ENCODE measurements at places on chromosomes 5 and 9.

GRCh38 chr5:91189480-91190313 is 193.4 kb downstream of the ARRDC3 start:
- DNase-seq, result no peak

GRCh38 chr5:115838885-115839518 is 2.4 kb downstream of the ATG12 start:
- no peak for DNase-seq

GRCh38 chr9:116937361-116937760 is 250.3 kb downstream of the TRIM32 start:
- DNase-seq, result no peak

GRCh38 chr9:87834357-87834756 is 48.3 kb upstream of the SPATA31E1 start:
- DNase-seq, result no peak

- DNase-seq, result no peak
Measured at GRCh38 chr9:35518981-35519679, 29.2 kb downstream of the RUSC2 start.

DNA sequence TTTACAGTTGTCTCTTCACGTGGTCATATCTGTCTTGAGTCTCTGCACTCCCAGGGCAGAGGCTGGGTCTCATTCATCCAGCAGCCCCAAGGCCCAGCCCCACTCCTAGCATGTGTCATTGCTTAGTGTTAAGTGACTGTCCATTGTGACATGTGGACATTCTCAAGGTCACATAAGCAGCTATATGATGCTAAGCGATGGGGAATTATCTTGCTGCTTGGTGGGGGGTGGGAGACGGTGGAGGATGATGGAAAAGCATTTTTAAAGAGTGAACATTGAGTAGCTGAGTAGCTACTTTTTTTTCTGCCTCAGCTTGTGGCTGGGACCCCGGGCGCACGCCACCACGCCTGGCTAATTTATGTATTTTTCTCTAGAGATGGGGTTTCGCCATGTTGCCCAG is at the start of gene C9orf153:
Gene C9orf153, minus strand, starts transcription at position 101 of the 400 bp plus-strand sequence. CDS start 30,054 bp downstream, outside the sequence.
- DNase-seq, result no peak

- no peak for DNase-seq
Measured at GRCh38 chr9:20054734-20055133, 265.9 kb upstream of the SLC24A2 start.

DNA sequence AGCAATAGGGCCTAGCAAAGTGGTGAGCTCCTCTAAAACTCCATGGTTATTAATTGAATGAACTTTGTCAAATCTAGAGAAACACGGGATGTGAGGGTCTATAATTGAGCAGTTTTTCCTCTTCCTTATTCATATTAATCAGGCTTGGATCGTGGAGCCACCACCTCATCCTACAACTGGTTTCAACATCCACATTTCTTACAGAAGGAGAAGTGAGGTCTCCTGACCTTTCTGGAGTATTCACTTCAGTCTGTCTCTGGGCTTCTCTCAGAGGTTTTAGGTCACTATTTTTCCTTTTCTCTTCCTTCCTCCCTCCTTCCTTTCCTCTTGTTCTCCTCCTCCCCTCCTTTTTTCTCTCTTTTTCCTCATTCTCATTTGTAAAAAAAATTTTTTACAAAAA is 177.3 kb upstream of the ACTBL2 start:
- no peak for DNase-seq

- no peak for DNase-seq
Measured at GRCh38 chr5:178993236-178993765, 1.8 kb downstream of the GRM6 start.

- no peak for DNase-seq
Measured at GRCh38 chr9:132616725-132617124, 34.3 kb downstream of the BARHL1 start.

DNA sequence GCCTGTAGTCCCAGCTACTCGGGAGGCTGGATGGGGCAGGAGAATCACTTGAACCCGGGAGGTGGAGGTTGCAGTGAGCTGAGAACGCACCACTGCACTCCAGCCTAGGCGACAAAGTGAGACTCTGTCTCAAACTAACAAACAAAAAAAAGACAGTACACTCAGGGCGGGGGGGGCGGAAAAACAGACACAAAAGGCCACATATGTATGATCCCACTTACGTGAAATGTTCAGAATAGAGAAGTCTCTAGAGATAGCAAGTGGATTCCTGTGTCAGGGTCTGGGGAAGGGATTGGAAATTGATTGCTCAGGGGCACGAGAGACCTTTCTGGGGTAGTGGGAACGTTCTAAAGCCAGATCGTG is 9.0 kb upstream of the LCN1 start:
- DNase-seq, result no peak

DNA sequence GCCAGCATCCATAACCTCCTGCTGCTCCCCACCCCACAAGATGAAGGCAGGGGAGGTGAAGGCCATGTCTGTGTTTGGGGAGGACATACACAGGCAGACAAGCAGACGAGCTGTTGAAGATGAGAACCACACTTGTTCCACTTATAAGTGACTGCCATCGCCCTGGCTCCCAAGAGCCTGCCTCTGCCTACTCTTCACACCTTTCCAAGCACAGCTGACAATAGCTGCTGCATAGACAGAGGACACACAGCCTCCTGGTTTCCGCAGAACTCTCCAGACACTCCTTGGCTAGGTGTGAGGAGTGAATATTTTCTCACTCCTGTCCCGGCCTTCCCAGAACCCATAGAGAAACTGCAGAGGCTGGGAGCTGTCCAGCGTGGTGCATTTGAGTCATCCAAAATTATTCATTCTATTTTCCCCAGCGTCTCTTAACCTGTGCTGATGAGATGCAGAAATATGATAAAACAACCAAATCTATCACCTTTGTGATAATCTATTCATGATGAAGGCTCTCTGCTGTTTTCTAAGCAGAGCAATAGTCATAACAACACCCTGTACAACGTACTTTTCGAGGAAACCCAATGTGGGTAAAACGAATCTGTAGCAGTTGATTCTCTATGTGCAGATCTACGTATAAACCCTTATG is 24.7 kb downstream of the KLF9 start:
- no peak for DNase-seq

GRCh38 chr9:107422189-107423185 is 67.1 kb downstream of the KLF4 start:
- DNase-seq, result peak; percentile 25

DNA sequence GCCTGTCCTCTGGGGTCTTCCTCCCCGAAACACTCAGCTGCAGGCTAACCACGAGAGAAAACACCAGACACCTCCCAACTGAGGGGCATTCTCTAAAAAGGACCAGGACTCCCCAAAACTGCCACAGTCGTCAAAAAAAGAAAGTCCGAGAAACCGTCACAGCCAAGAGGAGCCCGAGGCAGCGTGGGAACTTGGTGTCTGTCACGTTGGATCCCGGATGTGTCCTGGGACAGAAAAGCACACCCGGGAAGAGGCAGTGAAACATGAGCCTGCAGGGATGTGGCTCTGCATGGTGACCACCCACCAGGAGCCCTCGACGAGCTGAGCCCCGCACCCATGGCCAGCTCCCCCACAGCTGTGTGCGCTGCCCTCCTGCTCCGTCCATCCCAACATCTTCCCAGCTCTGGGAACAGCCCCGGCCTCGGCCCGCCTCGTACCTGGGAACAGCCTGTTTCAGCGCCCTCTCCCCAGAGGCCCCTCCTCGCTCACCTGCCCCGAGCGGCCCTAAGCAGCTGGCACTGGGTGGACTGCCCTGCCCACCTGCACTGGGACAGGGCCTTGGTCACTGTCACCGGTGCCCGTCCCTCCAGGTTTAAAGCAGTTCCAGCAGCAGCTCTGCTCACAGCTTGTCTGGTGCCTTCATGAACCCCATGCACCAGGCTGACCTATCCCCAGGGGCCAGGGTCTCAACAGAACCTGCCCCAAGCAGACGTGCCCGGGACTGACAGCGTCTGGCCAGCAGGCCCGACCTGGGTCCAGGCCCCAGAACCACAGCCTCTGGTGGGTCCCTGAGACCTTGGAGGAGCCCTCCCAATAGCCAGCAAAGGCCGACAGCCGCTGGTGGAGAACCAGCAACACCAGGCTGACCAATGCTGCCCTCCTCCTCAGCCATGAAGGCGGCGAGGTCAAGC is 10.9 kb downstream of the SLC12A7 start:
- no peak for DNase-seq

DNA sequence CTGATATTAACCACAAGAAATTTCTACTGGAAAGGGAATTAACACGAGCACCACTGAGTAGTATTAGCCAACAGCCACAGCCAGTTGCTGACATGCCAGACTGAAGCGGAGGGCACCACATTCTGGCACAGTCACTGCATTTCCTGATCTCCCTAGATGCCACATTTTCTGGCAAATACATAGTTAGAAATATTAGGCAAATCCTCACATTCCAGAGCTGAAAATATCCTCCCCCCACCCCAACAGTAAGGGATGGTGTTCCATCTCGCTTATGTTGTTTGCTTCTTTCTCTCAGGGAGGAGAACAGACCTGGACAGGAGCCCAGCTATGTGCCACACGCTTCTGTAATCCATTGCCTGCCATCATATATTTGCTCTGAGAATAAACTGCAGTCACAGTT is 32.8 kb upstream of the MCTP1 start:
- DNase-seq, result no peak

- DNase-seq, result no peak
Measured at GRCh38 chr5:75558221-75558620, 46.5 kb downstream of the POLK start.

DNA sequence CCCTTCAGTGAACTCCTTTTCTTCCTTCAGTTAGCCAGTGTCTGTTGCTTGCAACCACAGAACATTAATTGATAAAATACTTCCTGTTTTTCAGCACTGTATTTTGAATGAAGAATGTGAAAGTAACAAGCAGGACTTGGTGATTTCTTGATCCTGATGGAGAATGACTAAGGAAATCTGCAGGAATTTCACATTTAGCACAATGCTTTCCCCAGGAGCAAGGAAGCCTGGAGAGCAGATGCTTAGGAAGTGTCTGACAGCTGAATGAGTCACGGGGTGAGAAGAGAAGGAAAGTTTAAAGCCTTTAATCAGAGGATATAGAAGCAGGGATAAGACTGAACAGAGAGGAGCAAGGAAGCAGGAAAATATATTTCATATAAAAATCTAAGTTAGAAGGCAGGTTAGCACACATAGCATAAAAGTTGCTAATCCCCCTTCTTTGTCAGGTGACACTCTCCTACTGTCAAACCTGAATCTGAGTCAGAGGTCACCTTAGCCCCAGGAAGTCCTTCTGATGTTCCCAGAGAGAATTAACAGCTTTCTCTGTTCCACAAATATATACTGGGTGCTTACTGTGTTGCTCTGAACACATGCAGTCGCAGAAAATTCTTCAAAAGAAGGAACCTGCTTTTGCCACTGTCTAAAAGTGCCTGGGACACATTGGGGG is 59.7 kb downstream of the GNA14 start:
- DNase-seq, result peak; percentile 81

GRCh38 chr9:135377431-135377830 is 102.2 kb upstream of the PPP1R26 start:
- no peak for DNase-seq

- DNase-seq, result no peak
Measured at GRCh38 chr9:137441935-137442321, 771 bp upstream of the ENTPD8 start.

DNA sequence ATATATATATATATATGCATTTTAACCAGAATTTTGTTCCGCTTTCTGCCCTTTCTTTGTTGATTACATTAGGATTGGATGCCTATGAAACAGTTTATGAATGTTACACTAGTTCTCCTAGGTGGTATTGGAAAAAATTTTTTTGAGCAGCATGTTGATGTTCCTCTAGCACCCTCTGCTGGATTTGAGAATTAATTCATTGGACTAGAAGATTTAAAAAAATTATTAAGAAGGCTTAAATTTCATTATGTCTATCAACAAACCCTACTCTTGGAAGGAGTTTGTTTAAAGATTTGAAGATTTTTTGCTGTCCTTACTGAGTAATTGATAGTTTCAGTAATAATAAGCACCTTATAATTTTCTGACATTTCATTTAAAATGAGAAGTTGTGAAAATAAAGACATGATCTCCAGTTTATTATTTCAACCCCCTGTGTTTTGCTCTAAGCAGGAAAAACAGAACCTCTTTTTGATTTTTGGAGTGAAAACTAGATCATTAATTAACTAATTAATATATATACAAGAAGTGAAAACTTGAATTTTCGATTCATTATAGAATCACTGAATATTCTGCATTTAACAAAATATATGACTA is 89.6 kb downstream of the CCDC171 start:
- peak; percentile 9 for DNase-seq

DNA sequence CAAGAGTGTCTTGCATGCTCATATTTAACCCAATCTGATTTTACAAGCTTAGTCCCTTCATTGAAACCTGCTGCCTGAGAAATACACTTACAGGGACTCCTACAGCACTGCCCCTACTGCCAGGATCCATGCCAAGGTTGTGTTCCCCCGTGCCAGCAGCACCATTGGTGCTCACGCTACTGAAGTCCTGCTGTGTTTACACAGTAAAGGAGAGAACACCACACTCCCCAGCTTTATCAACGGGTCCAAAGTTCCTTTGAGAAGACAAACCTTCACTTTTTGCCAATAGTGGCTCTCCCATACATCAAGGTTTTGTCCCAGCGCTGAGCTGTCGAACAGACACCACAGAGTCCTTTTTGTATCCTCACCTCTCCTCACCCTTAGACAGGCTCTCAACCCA is 155.1 kb upstream of the WWC1 start:
- DNase-seq, result no peak

DNA sequence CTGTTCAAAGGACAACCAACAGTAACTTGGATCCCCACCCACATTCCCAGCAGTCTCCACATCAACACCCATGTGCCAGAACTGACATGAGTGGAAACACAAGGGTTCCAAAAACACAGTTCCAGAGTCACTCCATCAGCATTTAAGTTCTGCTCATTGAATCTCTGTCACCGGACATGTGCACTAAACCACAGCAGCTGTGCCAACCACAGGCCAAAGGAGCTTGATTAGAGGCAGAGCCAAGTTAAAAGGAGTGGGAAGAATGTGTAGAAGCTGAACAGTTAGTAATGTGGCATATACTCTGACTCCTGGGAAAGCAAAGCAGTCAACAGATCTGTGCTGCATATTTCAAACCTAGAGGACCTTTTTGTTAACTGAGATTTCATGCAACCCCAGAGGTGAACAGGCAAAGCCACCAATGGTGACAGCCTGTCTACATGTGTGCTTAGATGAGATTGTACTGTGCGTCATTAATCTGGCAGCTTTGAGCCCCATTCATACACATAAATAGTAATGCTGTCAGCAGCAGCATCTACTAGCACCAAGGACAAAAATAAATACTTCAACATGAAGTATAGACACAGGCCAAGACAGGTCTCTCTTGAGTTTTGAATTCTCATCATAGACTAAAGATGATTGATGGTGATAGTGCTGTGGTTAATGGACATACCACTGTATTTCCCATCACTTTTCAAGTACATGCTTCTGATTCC is 16.4 kb upstream of the FST start:
- DNase-seq, result no peak

DNA sequence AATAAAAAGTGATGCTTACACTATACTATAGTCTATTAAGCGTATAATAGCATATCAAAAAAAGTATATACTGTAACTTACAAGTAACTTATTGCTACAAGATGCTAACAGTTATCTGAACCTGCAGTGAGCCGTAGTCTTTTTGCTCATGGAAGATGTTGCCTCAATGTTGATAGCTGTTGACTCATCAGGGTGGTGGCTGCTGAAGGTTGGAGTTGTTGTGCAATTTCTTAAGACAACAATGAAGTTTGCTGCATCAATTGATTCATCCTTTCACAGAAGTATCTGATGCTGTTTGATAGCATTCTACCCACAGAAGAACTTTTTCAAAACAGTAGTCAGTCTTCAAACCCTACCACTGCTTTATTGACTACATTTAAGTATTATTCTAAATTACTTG is 7.8 kb upstream of the C9orf40 start:
- DNase-seq, result no peak

- no peak for DNase-seq
Measured at GRCh38 chr9:70119786-70120185, 76.1 kb downstream of the MAMDC2 start.

Measured in fibroblast of skin of left biceps (primary cell).